ENCODE measurements at places on chromosomes 13 and 19.

DNA sequence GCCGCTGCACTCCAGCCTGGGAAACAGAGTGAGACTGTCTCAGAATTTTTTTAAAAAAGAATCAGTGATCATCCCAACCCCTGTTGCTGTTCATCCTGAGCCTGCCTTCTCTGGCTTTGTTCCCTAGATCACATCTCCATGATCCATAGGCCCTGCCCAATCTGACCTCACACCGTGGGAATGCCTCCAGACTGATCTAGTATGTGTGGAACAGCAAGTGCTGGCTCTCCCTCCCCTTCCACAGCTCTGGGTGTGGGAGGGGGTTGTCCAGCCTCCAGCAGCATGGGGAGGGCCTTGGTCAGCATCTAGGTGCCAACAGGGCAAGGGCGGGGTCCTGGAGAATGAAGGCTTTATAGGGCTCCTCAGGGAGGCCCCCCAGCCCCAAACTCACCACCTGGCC lies at the start of gene KLK2:
Gene KLK2, plus strand, starts transcription at position 384 of the 400 bp plus-strand sequence. CDS start 35 bp downstream, outside the sequence.
- no peak for DNase-seq

DNA sequence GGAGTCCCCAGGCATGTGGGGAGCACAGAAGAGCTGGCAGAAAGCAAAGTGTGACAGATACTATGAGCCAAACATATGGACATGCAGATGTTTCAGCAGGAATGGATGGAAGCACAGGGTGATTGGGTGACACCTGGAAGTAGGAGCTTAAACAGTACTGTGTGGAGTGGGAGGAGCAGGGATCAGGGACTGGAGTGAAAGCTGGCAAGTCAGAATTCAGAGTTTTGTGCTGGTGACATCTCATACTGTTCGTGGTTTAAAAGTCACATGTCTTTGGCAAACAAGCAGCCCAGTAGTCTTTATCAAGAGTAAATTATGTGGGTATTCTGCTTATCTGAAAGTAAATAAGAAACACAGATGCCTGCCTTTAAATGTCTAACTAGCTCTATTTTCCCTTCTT lies 408.2 kb downstream of the COG6 start:
- no peak for DNase-seq

- DNase-seq = no peak
These were observed 36.7 kb downstream of the TMEM161A start for GRCh38 chr19:19101540-19101939.

DNA sequence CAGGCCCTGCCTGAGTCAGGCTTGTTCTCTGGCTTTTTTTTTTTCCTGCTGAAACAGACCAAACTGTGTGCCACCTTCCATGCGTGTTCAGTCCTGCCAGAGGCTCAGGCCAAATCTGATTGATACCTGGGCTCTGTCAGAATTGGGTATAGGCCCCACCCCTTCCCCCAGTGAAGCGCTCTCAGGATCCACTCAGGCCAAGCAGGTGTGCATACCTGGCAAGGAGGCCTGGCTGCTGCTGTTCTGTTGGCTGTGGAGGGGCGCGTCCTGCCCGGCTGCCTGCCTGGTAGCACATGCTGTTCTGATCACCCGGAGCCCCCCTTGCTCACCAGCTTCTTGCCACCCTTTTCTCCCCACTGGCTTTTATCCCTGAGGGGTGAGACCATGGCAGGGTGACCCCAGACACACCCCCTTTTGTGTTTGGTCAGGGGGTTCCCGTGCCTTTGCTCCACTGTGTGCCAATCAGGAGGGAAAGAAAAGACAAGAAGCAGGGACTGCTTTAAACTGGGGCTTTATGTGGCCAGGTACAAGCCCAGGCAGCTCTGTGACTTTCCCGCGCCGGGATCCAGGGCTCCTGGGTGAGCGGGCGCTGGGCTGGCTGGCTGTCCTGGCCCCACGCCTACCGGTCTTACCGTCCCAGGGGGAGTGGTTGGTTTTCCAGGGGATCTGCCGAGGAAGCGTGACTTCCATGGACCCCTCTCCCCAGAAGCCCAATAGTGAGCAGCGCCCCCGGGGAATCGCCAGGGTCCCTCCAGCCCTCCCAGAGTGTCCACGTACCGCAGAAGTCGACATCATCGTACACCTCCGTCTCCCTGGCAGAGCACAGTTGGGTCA lies 12.7 kb downstream of the PRAM1 start:
- DNase-seq = no peak

GRCh38 chr13:46605825-46606554 lies 53.0 kb downstream of the LRCH1 start:
- no peak for DNase-seq

GRCh38 chr19:47704024-47704423 lies 9.2 kb upstream of the EHD2 start:
- no peak for DNase-seq

DNA sequence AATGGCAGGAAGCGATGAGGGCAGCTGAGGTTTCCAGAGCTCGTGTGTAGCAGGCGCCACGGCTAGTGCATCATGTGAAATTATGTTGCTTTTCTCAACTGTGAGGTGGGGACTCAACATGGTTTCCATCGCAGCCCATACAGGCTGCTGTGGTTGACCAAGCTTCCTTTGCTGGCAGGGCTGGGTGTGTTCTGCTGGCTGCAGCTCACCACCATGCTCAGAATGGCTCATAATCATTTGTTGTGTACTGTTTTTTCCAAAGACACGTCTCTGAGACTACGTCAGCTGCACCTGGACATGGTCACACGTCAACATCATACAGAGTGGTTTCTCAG lies 16.1 kb upstream of the RASA3 start:
- no peak for DNase-seq

- peak; percentile 75 for DNase-seq
These were observed 26.8 kb downstream of the PPP5C start for GRCh38 chr19:46373491-46374359.

GRCh38 chr13:111114362-111115060 lies 599 bp upstream of the ARHGEF7 start:
- DNase-seq = peak; percentile 60

DNA sequence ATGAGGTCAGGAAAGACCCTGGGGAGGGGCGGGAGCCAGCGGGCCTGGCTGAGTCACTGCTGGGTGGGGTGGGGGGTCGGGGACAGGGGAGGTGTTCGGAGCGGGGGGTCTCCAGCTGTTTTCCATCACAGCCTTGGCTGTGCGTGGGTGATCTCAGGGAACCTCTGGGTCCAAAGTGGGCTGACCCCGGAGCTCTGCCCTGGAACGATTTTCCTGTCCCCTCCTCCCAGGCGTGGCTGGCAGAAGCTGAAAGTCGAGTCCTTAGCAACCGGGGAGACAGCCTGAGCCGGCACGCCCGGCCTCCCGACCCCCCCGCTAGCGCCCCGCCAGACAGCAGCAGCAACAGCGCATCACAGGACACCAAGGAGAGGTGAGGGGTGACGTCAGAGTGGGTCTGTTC lies 10.6 kb downstream of the TRIP10 start:
- DNase-seq = peak; percentile 72

DNA sequence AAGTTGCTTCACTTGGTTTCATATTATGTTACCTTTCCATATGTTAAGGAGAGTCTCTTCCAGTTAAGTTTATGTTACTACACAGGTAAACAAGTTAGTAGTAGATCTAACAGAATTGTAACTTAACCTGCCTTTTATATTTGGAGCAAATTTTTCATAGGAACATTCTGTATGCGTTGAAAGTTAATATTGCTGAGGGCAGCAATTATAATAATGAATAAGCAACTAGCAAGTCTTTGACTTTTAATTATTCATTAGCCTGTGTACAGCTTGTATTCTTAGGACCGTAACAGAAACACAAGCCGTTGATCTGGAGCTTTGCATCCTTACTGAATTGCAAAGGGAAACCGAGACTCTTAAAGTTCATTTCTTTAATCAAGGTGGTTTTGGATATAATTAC lies 11.6 kb downstream of the SUGT1 start:
- DNase-seq = no peak

DNA sequence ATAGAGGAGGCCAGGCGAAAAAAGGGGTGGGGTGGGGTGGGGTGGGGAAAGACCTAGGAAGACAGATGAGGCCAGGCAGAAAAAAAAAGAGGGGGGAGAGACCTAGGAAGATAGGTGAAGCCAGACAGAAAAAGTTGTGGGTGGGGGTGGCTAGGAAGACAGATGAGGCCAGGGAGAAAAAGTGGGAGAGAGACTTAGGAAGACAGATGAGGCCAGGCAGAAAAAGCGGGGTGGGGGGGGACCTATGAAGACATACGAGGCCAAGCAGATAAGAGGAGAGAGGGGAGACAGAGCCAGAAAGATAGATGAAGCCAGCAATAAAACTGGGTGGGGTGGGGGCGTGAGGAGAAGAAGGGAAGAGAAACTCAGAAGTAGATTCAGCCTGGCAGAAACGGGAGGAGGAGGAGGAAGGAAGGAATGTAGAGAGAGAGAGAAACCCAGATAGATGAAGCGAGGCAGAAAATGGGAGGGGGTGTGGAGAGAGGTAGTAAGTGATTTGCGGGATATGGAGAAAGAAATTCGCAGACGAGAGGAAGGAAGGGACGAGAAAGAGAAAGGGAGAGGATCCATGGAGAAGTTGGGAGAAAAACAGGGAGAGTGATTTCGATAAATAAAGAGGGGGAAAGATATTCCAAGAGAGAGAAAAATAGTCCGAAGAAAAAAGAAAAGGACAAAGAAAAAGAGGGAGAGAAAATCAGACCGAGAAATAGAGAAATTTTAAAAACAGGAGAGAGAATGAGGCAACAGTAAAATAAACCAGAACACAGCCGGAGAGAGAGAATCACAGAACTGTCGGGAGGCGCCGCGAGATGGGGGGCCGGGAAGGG lies 12.2 kb upstream of the CACNG6 start:
- no peak for DNase-seq

DNA sequence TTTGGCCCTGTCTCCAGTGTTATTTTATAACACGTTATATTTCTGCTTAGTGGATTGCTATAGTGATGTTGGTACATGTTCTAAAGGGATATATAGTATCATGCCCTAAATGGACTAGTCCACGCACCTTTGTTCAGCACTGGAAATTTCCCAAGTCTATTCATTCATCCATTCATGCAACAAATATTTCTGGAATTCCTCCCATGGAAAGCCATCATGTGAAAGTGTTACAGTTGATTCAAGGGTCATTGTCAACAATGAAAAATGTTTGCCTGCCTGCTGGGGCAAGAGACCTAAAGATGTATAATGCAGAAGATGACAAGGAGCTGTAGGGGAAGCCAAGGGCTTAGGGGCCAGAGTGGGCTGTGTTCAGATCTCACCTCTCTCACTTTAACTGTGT lies 10.8 kb upstream of the HSPH1 start:
- DNase-seq = no peak

GRCh38 chr13:39840201-39840600 lies 184.7 kb downstream of the COG6 start:
- no peak for DNase-seq

DNA sequence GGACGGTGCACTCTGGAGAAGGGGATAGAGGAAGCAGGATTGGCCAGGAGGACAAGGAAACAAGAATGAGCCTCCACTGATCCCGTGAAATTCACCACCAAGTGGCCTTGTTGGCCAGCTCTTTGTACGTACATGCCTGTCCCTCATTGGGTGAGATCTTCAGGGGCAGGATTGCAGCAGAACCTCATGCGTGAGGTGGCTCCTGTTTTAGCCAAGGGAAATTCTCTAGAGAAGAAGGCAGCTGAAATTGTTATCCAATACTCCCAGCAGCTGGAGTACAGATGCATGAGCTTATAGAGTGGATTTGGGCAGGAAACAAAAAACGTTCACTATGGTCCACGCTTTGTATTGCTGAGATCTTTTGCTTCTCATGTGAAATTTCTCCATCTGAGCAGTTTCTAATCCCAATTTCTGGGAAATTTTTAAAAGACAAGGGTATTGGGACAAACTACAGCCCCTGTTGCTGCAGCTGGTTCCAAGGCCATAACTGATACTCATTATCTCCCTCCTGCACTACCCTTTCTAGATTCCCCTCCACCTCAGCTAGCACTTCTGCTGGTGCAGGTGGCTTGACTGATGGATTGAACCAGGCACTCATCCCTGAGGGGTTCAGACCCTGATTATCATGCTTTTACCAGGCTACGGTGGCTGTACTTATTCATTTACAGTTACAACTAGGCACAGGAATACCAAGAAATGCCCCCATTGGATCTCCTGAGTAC lies 3.9 kb upstream of the RNF6 start:
- DNase-seq = no peak

GRCh38 chr13:61396121-61396520 lies 19.5 kb downstream of the PCDH20 start:
- no peak for DNase-seq

DNA sequence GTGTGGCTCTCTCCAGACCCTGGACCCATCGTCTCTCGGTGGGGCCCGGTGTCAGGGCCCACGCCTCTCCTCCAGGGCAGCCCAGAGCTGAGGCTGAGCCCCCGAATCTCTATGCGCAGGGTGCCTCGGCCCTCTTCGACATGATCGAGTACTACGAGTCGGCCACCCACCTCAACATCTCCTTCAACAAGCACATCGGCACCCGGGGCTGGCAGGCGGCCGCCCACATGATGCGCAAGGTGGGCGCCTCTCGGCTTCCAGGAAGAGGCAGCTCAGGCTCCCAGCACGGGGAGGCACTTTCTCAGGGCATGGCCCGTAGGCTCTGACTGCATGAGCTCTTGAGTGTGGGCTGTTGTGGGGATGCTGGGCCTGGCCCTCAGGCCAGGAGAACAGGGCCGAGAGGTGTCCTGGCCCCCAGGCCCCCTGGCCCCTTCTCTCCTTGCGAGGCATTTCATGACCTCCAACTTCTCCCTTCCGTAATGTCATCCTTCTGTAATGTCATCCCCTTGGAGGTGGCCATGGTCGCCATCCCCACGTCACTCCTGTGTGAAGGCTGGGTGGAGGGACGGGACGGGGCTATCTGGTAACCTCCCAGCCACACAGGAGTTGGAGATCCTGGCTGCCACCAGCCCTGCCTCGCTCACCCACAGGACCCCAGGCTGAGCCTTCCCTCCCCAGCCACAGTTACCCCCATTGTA lies 19.4 kb downstream of the NKPD1 start:
- DNase-seq = no peak

DNA sequence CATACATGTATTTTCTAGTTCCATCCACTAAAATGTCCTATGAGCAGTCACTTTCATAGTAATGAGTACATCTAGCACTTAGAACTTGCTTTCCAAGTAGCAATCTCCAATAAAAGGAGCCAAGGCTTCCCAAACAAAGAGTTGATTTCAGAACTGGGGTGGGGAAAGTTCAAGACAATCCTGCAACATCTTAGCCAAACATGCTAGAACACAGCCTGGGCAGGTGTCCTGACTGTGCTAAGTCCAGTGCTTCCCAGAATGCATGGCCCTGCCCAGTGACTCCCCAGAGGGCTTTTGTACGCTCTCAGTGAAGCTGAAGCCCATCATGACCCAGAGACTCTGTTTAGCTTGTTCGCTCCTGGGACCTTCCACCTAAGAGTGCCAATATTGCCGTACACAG lies 106.7 kb upstream of the UBAC2 start:
- no peak for DNase-seq

DNA sequence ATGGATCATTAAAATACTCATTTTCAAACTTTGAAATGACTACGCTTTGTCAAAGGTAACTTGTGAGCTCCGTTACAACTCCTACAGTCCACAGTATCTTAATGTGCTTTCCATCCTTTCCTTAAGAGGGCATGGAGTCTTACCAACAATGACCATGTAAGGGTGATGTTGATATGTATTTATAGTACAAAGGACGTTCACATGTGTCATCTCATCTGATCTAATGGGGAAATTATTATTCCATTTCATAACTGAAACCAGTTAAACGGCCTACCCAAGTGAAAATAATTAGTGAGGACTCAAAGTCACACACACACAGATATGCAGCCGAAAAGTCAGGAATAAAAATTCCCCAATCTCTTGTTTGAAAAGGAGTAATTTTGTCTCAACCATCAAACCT lies 9.6 kb downstream of the USP12 start:
- DNase-seq = no peak

All from left cardiac atrium (tissue), 4 donors.